ENCODE measurements at places on chromosomes 6 and 20.

DNA sequence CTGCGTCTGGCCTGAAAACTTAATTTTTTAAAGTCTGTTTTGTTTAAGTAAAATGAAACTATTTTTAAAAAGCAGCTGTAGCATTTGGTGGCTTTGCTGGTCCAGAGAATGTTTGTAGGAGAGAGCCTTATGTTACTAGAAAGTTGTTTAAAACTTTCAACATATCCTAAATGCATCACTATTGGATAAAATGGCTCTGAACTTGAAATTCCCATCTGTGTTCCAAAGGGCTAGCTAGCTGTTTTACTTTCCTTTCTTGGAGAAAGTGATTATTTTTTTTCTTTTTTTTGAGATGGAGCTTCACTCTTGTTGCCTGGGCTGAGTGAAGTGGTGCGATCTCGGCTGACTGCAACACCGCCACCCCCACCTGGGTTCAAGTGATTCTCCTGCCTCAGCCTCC, 2.5 kb downstream of the SYNJ2 start:
- no peak for DNase-seq

DNA sequence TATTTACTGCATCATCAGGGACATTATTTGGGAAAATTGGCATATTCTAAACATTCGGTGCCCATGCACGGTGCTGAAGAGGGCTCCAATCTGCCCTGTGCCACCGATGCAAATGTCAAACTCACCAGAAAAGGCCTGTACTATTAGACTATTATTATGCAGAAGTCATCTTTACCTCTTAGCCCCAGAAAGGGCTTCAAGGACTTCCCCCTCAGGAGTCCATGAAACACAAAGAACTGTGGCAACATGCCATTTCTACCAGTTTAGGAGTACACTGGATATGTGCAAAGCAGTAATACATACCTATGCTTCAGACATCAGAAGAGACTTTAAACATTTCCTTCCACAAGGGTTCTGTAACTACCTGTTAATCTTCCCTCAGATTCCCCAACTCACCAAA, 8.6 kb downstream of the DIDO1 start:
- DNase-seq = no peak

DNA sequence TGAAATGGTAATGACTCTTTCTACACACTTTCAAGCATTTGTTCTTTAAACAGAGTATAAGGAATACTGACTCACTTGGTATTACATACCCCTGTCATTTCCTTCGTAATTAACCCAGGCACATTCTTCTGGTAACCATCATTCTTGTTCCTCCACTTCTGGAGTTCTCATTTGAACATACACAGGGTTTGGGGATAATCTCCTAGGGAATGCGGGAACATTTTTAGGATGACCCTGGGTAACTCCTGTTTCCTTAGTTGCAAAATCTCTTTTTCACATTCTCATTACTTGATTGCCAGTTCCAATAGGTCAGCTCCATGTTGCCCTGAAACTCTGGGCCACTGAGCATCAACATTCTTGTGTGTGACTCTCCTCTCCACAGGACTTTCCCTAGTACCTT, 51.5 kb upstream of the E2F3 start:
- no peak for DNase-seq

DNA sequence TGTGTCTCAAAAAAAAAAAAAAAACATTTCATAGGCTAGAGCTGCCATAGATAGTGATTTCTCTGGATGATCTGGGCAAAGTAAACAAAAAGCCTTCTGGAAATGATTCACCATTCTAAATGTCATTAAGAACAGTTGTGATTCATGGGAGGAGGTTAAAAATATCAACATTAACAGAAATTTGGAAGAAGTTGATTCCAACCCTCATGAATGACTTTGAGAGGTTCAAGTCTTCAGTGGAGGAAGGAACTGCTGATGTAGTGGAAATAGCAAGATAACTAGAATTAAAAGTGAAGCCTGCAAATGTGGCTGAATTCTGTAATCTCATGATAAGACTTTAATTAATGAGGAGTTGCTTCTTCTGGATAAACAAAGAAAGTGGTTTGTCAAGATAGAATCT, 26.8 kb upstream of the MMP24 start:
- no peak for DNase-seq

DNA sequence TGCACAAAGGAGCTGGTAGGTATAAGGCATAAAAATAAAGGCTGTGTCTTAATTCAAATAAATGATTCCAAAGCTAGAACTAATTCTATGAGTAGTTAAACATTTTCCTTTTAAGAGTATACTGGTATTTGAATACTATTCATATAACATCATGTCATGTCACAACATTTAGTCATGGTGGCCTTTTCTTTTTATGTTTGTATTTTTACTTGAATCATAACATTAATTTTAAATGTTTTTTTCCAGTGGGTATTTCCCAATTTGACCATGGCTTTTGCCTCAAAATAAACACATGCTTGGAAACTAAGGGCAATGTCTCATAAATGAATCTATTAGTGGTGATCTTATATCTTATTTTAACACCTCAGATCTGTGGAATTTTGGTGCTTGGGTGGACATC, 177.1 kb downstream of the CD109 start:
- no peak for DNase-seq

DNA sequence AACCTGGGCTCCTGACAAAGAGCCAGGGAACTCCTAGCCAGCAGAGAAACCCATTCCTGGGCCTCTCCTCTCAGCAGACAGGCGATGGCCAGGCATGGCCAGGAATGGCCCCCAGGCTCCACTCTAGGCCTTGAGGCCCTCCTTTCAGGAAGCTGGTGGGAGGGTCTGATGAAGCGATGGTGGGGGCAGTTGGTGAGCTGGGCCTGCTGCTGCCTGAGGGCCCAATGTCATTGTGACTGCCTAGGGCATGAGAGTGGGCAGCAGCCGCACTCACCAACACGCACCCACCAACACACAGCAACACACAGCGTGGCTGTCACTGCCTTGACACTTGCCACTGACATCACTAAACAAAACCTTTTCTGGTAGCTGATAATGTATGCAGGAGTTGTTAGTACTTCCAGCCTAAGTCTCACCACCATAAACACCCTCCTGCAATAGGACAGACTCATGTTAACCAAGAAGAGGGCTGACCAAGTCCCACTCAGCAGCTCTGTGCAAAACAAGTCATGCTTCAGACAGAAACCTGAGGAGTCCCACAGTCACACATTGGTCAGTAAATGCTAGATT, 69.3 kb downstream of the ABHD12 start:
- no peak for DNase-seq

- DNase-seq = no peak
Measured at GRCh38 chr6:113971741-113972140, 793 bp upstream of the HDAC2 start.
